IMR-90 (cell line): ENCODE measurements at places on chromosomes 3 and 15. TPM values are rescaled to one million over a fixed set of nuclear protein-coding genes. Genes with fewer than 3 reads are reported as not detected.

Gene CMTM8
- 0.15 and 0.20 TPM in 2 replicates for polyA plus RNA-seq

Gene SNTN
- polyA plus RNA-seq = not detected in 2 replicates

Gene ISG20
- 1.2 and 3.1 TPM in 2 replicates for polyA plus RNA-seq

Gene IGSF10
- polyA plus RNA-seq = 0.03 and 0.07 TPM in 2 replicates

Gene HYAL3
- 5.7 and 7.6 TPM in 2 replicates for polyA plus RNA-seq

Gene FGF12
- not detected in 2 replicates for polyA plus RNA-seq

Gene CD200R1
- 0.05 TPM in 1 of 2 replicates, not detected in the other for polyA plus RNA-seq

Gene EPB42
- not detected in 2 replicates for polyA plus RNA-seq

Gene LSAMP
- polyA plus RNA-seq = 7.9 and 8.0 TPM in 2 replicates
